Fibroblast of villous mesenchyme (primary cell): ENCODE measurements at places on chromosomes 11 and 22.

DNA sequence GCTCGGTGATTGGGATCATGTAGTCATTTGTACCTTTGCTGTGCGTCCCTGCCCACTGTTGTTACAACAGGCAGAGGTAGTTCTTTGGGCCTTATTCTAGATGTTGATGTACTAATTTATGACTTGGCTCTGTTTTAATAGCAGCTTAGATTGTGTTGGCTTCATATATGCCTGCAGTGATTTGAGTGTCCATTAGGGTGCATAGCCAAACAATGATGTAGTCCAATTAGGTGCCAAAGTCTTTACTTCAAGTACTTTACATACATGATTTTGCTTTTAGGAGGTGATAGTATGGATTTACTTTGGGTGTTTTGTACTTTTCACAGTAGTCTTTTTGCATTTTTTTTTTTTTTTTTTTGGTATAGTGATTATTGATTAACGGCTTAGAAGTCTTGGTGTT is 46.4 kb downstream of the PPP6R3 start:
- no peak for DNase-seq

DNA sequence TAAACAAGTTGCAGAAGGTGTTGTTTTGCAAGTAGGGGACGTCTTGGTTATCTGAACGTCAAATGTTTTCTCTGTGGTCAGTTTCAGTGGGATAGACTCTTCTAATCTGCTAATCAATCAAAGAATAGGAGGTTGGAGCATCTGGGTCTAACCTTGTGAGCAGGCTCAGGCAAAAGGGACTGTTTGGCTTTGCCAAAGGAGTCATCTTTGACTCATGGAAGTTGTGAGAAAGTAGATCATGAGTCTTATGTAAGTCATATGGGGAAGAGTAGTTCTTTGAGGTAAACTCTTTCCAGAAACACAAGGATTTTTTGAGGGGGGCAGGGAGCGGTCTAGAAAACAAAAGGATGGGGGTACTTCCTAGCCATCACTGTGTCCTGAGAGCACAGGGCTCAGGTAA is 27.1 kb upstream of the TOP3B start:
- DNase-seq = no peak

- no peak for DNase-seq
These were observed 12.5 kb downstream of the DDX25 start for GRCh38 chr11:125916683-125917347.

DNA sequence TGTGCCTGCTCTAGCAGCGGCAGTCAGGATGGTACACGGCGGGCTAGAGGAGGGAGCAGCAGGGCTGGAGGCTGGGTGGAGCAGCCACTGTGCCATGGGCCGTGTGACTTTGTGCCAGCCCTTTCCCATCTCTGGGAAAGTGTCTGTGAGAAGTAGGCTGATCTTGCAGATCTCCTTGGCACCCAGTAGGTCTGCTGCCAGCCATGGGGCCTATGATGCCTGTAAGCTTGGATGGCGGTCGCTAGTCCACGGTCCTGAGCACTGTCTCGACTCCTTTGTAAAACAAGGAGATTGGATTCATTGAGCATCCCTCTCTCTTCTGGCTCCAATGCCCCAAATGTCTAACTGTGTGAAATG is 22.6 kb downstream of the AMPD3 start:
- no peak for DNase-seq

DNA sequence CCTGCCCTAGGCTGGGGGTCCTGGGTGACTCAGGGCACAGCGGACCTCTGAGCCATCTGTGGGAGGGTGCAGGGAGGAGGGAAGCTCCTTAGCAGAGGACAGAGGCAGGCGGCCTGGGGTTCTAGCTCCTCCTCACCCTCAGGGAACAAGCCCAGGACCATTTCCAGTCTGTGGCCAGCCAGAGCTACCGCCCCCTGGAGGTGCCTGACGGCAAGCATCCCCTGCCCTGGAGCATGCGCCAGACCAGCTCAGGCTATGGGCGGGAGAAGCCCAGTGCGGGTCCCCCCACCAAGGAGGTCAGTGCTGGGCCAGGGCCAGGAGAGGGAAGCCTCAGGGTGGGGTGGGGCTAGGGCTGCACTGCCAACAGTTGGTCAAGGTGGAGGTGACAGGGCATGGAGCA is 26.0 kb upstream of the LRRC10B start:
- no peak for DNase-seq
